Stimulated activated naive B cell treated with anti-CD40 and anti-IgM and Interleukin-4, amounts not matched to agents 10 μg/mL and 1 μg/mL and 100 μg/mL, for 72 hours (primary cell): ENCODE measurements at places on chromosomes 11 and 22.

DNA sequence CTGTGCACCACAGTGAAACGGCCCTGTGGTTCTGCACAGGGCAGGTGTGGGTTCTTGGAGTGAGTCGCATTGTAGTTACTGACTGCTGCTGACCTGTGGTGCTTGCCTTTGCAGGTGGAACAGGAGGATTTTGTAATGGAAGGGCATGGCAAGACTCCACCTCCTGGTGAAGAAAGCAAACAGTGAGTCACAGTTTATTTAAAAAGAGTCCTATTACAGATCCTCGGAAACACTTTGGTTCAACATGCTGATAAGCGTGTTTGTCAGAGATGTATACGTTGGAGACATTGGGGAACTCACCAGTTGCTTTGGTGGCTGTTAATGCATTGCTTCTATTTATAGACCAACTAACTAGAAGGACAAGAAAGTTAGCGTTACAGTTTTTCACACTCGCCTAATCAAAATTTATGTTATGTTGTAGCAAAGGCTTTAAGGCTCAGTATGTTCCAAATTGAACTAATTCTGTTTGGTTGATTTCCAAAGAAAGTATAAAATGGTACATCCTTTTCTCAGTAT is 21.7 kb upstream of the TNRC6B start:
- no peaks in the 10 kb centered on the region for H3K27me3 ChIP-seq
- H3K4me1 ChIP-seq, result peaks cover 6% of the 10 kb centered on the region
- H3K27ac ChIP-seq, result peak overlapping the region; percentile 82
- DNase-seq, result no peak
- H3K36me3 ChIP-seq, result peaks cover 9% of the 10 kb centered on the region

GRCh38 chr11:16780146-16780545 is 41.7 kb downstream of the C11orf58 start:
- H3K4me3 ChIP-seq, result no peak overlapping the region
- H3K27me3 ChIP-seq, result no peaks in the 10 kb centered on the region
- peaks cover 56% of the 10 kb centered on the region for H3K36me3 ChIP-seq

DNA sequence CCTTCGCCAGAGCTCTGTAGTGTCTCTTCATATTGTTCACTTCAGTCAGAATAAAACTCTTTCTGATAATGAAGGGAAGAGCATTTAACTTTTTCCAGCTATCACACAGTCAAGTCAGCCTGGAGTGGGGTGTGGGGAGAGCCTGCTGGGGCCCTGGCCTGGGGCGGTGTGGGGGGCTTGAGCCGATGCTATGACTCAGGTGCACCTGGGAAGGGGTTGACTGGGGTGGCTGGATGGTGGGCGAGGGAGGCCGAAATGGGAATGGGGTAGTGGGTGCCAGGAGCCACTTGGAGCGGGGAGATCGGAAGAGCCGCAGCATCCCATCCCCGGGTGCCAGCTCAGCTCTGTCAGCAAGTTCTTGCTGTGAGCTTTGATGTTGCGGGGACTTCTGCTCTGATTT is 100.9 kb downstream of the NXPE2 start:
- no peak overlapping the region for H3K27ac ChIP-seq
- DNase-seq, result no peak

GRCh38 chr11:58796333-58796732 is 48.2 kb downstream of the GLYATL2 start:
- H3K36me3 ChIP-seq, result no peaks in the 10 kb centered on the region
- H3K27me3 ChIP-seq, result peaks cover 9% of the 10 kb centered on the region
- no peak overlapping the region for H3K4me3 ChIP-seq
- H3K4me1 ChIP-seq, result peaks cover 2% of the 10 kb centered on the region
- DNase-seq, result no peak

- peaks cover 14% of the 10 kb centered on the region for H3K36me3 ChIP-seq
- no peaks in the 10 kb centered on the region for H3K27me3 ChIP-seq
- peaks cover 6% of the 10 kb centered on the region for H3K4me1 ChIP-seq
- H3K27ac ChIP-seq, result no peak overlapping the region
These were observed 33.1 kb downstream of the DDX10 start for GRCh38 chr11:108697872-108698473.

- H3K4me1 ChIP-seq, result no peaks in the 10 kb centered on the region
- no peak overlapping the region for H3K27ac ChIP-seq
- H3K36me3 ChIP-seq, result no peaks in the 10 kb centered on the region
- H3K27me3 ChIP-seq, result no peaks in the 10 kb centered on the region
- H3K4me3 ChIP-seq, result no peak overlapping the region
These were observed 304.1 kb downstream of the GUCY1A2 start for GRCh38 chr11:106714199-106714598.

GRCh38 chr22:42404266-42404665 is 27.9 kb downstream of the NFAM1 start:
- H3K27me3 ChIP-seq, result no peaks in the 10 kb centered on the region
- peaks cover 6% of the 10 kb centered on the region for H3K36me3 ChIP-seq
- no peak overlapping the region for H3K4me3 ChIP-seq

DNA sequence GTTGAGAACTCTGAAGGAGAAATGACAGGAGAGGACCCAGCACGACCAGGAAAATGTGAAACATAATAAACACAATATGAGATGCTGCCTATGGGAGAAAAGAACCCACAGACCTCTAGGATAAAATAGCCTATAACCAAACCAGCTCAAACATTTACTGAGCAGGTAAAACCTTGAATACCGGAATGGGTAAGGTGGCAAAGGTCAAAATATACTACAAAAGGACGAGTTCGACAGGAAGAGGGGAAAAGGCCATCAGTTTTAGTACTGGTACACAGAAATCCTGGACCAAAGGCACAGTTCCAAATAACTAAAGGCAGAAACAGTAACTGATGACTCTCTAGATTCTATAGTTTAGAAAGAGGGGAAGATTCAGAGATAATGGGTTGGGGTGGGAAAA is 96.3 kb downstream of the AMBRA1 start:
- no peaks in the 10 kb centered on the region for H3K27me3 ChIP-seq
- peaks cover 1% of the 10 kb centered on the region for H3K4me1 ChIP-seq
- H3K27ac ChIP-seq, result no peak overlapping the region
- H3K36me3 ChIP-seq, result peaks cover 31% of the 10 kb centered on the region
- no peak overlapping the region for H3K4me3 ChIP-seq
- no peak for DNase-seq

GRCh38 chr11:6648501-6648900 is 7.1 kb downstream of the DCHS1 start:
- H3K4me3 ChIP-seq, result no peak overlapping the region
- no peak for DNase-seq
- no peaks in the 10 kb centered on the region for H3K27me3 ChIP-seq
- no peaks in the 10 kb centered on the region for H3K36me3 ChIP-seq
- peaks cover 5% of the 10 kb centered on the region for H3K4me1 ChIP-seq
- H3K27ac ChIP-seq, result no peak overlapping the region

GRCh38 chr11:95516786-95517185 is 272.8 kb downstream of the FAM76B start:
- H3K4me1 ChIP-seq, result peaks cover 6% of the 10 kb centered on the region
- H3K36me3 ChIP-seq, result no peaks in the 10 kb centered on the region
- H3K27me3 ChIP-seq, result no peaks in the 10 kb centered on the region
- no peak overlapping the region for H3K27ac ChIP-seq

GRCh38 chr22:40624770-40625169 is 11.7 kb downstream of the MRTFA start:
- H3K36me3 ChIP-seq, result peaks cover 13% of the 10 kb centered on the region
- H3K27me3 ChIP-seq, result no peaks in the 10 kb centered on the region
- no peak for DNase-seq
- H3K4me3 ChIP-seq, result no peak overlapping the region
- no peak overlapping the region for H3K27ac ChIP-seq

- no peaks in the 10 kb centered on the region for H3K36me3 ChIP-seq
- no peaks in the 10 kb centered on the region for H3K4me1 ChIP-seq
- DNase-seq, result no peak
- H3K27ac ChIP-seq, result no peak overlapping the region
These were observed 23.1 kb downstream of the MRGPRG start for GRCh38 chr11:3195251-3196160.

GRCh38 chr11:14182833-14183364 is 176.1 kb downstream of the RRAS2 start:
- DNase-seq, result no peak
- H3K4me1 ChIP-seq, result no peaks in the 10 kb centered on the region
- no peaks in the 10 kb centered on the region for H3K36me3 ChIP-seq
- H3K27ac ChIP-seq, result no peak overlapping the region
- peaks cover 18% of the 10 kb centered on the region for H3K27me3 ChIP-seq

GRCh38 chr22:37161443-37161842 is 11.7 kb upstream of the IL2RB start:
- DNase-seq, result no peak
- H3K27ac ChIP-seq, result peak overlapping the region; percentile 31
- peaks cover 41% of the 10 kb centered on the region for H3K4me1 ChIP-seq
- no peaks in the 10 kb centered on the region for H3K36me3 ChIP-seq
- H3K4me3 ChIP-seq, result no peak overlapping the region

GRCh38 chr11:83162377-83162776 is 5.4 kb downstream of the PCF11 start:
- no peak overlapping the region for H3K27ac ChIP-seq
- no peaks in the 10 kb centered on the region for H3K27me3 ChIP-seq
- H3K4me1 ChIP-seq, result peaks cover 47% of the 10 kb centered on the region

- no peaks in the 10 kb centered on the region for H3K27me3 ChIP-seq
- peaks cover 29% of the 10 kb centered on the region for H3K36me3 ChIP-seq
- peaks cover 10% of the 10 kb centered on the region for H3K4me1 ChIP-seq
- no peak overlapping the region for H3K4me3 ChIP-seq
These were observed 45.5 kb downstream of the BID start for GRCh38 chr22:17728786-17729185.

DNA sequence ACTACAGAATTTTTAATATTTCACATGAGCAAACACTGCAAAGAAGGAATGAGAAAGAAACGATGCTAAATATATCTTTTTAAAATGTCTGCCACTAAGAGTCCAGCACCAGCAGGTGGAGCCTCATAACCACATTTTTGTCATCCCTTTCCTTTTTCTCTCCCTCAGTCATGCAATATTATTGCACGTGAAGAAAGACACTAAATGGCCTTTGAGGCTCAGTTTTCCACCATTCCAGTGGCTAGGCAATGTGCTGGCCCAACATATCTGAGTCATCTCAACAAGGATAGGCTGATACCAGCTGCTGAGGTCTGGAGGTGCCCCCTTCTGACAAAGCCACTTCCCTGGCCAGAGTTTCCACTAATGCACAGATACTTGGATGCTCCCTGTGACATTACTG is 1.8 kb downstream of the ALKBH8 start:
- H3K36me3 ChIP-seq, result peaks cover 8% of the 10 kb centered on the region
- peak overlapping the region; percentile 54 for H3K27ac ChIP-seq
- peak; percentile 11 for DNase-seq
- no peak overlapping the region for H3K4me3 ChIP-seq

DNA sequence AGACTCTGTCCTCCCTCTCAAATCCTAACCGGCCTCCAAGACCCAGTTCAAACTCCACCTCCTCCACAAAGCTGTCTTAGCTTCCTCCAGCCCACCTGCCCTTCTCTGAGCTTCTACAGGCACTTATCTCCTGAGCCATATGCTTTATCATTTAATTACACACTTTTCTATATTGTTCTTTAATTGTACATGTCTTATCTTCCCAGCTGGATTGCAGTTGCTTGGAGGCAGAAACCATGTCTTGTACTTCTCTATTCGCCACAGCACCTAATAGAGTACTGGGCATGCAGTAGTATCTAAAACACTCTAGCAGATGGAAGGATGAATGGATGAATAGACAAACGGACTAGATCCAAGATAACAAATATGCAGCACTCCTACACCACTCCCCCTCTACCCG is 11.3 kb downstream of the TRIM29 start:
- H3K27ac ChIP-seq, result no peak overlapping the region
- no peak overlapping the region for H3K4me3 ChIP-seq
- no peaks in the 10 kb centered on the region for H3K36me3 ChIP-seq
- no peak for DNase-seq

GRCh38 chr11:126192361-126192760 is 19.1 kb downstream of the RPUSD4 start:
- H3K4me3 ChIP-seq, result no peak overlapping the region
- no peaks in the 10 kb centered on the region for H3K27me3 ChIP-seq
- no peak overlapping the region for H3K27ac ChIP-seq
- peaks cover 69% of the 10 kb centered on the region for H3K36me3 ChIP-seq

- no peak for DNase-seq
- peak overlapping the region; percentile 79 for H3K4me3 ChIP-seq
- peak overlapping the region; percentile 75 for H3K27ac ChIP-seq
- H3K4me1 ChIP-seq, result peaks cover 47% of the 10 kb centered on the region
These were observed 627 bp downstream of the ASCL2 start for GRCh38 chr11:2269601-2270321.

DNA sequence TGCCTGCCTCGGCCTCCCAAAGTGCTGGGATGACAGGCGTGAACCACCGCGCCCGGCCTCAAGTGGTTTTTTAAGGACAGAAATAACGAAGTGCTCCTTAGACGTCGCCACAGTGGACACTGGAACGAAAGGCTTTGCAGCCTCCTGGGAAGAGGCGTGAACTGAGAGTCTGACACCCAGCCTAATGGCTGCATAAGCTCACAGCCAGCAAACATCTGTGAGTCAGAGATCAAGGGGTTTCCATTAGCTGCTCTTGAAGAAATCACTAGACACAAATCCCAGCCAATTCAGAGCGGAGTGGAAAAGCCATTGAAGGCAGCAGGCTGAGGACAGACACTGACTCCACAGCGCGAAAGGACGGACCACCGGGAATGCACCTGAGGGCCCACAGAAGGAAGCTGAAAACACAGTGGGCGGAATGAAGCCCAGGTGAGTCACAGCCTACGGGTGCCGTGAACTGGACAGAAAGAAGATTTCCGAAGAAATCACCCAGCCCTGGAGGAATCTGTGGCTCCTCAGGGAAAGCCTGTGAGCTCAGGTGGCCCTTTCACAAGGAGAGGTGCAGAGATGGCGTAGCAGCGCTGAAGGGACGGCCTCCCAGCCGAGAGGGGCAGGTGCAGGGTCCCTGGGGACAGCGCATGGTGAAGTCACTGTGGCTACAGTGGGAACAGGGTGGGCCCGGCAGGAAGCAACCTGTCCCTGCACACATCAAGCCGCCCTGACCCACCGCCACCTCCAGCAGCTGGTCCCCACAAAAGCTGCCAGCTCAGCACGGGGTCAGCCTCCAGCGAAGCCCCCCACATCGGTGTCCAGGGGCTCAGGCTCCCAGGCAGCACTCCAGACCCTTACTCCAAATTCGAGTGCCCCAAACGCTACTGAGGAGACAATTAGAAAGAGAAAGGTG is 11.6 kb downstream of the LMNTD2 start:
- DNase-seq, result no peak
- peaks cover 8% of the 10 kb centered on the region for H3K4me1 ChIP-seq
- H3K36me3 ChIP-seq, result peaks cover 3% of the 10 kb centered on the region
- H3K4me3 ChIP-seq, result no peak overlapping the region
- no peak overlapping the region for H3K27ac ChIP-seq

- H3K36me3 ChIP-seq, result no peaks in the 10 kb centered on the region
- peaks cover 15% of the 10 kb centered on the region for H3K27me3 ChIP-seq
- no peak overlapping the region for H3K4me3 ChIP-seq
- H3K4me1 ChIP-seq, result no peaks in the 10 kb centered on the region
- no peak for DNase-seq
These were observed 14.6 kb upstream of the KRTAP5-6 start for GRCh38 chr11:1682225-1682905.

- H3K36me3 ChIP-seq, result no peaks in the 10 kb centered on the region
- DNase-seq, result no peak
- H3K4me1 ChIP-seq, result no peaks in the 10 kb centered on the region
- H3K4me3 ChIP-seq, result no peak overlapping the region
- H3K27me3 ChIP-seq, result peaks cover 33% of the 10 kb centered on the region
These were observed 23.0 kb downstream of the EHF start for GRCh38 chr11:34643846-34644245.

GRCh38 chr22:44938886-44939285 is 70.9 kb downstream of the PHF21B start:
- no peak overlapping the region for H3K27ac ChIP-seq
- H3K27me3 ChIP-seq, result peaks cover 13% of the 10 kb centered on the region
- no peaks in the 10 kb centered on the region for H3K36me3 ChIP-seq
- no peak overlapping the region for H3K4me3 ChIP-seq

- H3K4me1 ChIP-seq, result no peaks in the 10 kb centered on the region
- H3K36me3 ChIP-seq, result no peaks in the 10 kb centered on the region
- DNase-seq, result no peak
- H3K27me3 ChIP-seq, result peaks cover 6% of the 10 kb centered on the region
- no peak overlapping the region for H3K27ac ChIP-seq
These were observed 34.1 kb downstream of the OTOG start for GRCh38 chr11:17581036-17581731.
